ENCODE measurements at places on chromosomes 1 and 21.

GRCh38 chr1:237938553-237938952, 47.8 kb upstream of the ZP4 start:
- no peak for DNase-seq

DNA sequence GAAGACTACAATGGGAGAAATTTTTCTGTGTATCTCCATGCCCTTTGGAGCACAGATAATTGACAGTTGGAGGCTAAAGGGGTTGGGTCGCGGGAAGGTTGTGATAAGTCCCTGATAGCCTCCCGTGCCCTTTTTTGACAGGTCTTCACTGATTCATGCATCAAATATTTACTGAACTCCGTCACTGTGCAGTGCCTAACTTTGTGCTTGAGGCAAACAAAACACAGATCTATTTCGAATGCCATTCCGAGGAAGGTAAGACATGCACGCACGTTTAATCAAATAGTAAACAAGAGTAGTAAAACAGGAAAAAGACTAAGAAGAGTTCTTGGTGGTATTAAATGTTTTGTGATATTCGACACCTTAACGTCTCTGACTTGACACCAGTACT, 494 bp upstream of the PIP5K1A start:
- no peak for DNase-seq

- no peak for DNase-seq
Measured at GRCh38 chr1:241645199-241645598, 5.0 kb upstream of the CHML start.

DNA sequence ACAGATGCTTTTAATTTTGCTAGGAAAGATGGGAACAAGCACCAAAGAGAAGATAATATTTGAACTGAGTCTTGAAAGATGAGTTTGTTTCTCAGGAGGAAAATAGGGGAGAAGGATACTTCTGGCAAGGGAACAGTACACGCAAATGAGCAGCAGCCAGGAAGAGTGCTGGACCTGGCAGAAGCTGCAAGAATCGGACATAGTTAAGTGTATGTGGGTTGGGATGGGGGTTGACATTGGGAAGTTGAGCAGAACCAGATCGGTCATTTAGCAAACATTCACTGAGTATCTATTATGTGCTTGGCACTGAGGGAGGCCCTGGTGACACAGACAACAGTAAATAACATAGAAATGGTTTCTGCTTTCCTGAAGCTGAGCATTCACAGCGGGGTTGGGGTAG, 198.8 kb downstream of the PLPP3 start:
- DNase-seq = no peak

DNA sequence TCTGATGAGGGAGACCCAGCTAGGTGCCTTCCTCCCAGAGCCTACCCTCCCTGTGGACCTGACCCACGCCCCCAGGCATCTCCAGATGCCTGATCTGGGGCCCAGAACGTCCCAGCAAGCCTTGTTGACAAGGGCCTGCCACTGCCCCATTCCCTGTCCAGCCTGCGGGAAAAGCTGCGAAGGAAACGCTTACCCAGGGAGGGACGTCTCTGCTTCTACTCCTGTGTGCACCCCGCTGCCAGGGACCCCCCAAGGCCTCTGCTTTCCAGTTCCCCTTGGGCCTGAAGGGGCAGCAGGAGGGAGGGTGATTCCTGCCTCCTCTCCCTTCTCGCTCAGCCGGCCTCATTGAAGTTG, 11.6 kb upstream of the CLSTN1 start:
- DNase-seq = no peak

- DNase-seq = no peak
Measured at GRCh38 chr1:23500466-23500865, 16.5 kb upstream of the ASAP3 start.

GRCh38 chr1:51877434-51878307, 856 bp downstream of the NRDC start:
- no peak for DNase-seq

GRCh38 chr1:83813576-83813975, 185.4 kb downstream of the TTLL7 start:
- DNase-seq = no peak
